ENCODE measurements at places on chromosomes 6 and 20. TPM values are rescaled to one million over a fixed set of nuclear protein-coding genes. Genes with fewer than 3 reads are reported as not detected.
A peak's percentile ranks its signal among the peaks of the same experiment; 100 is the strongest.

DNA sequence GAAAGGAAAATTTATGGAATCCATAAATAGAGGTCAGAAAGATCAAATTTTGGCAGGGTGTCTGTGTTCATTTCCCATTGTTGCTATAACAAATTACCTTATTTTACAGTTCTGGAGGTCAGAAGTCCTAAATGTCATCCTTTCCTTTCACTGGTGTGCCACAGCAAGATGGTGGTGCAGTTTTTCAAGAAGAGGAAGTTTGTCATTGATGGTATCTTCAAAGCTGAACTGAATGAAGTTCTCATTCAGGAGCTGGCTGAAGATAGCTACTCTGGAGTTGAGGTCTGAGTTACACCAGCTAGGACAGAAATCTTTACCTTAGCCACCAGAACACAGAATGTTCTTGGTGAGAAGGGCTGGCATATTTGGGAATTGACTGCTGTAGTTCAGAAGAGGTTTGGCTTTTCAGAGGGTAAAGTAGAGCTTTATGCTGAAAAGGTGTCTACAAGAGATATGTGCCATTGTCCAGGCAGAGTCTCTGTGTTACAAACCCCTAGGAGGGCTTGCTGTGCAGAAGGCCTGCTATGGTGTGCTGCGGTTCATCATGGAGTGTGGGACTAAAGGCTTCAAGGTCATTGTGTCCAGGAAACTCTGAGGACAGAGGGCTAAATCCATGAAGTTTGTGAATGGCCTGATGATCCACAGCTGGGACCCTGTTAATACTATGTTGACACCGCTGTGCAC, 7.2 kb upstream of the CCNC start:
- H3K27me3 ChIP-seq = peaks cover 4% of the 10 kb centered on the region
- no peak overlapping the region for H3K4me3 ChIP-seq
- DNase-seq = no peak
- H3K4me1 ChIP-seq = no peaks in the 10 kb centered on the region

GRCh38 chr6:49110916-49111315, 352.1 kb downstream of the MMUT start:
- no peaks in the 10 kb centered on the region for H3K27me3 ChIP-seq
- DNase-seq = no peak
- no peak overlapping the region for H3K27ac ChIP-seq
- H3K4me3 ChIP-seq = no peak overlapping the region
- H3K4me1 ChIP-seq = no peaks in the 10 kb centered on the region
- no peaks in the 10 kb centered on the region for H3K36me3 ChIP-seq

- DNase-seq = no peak
- no peak overlapping the region for H3K4me3 ChIP-seq
- no peak overlapping the region for H3K27ac ChIP-seq
- H3K27me3 ChIP-seq = peaks cover 4% of the 10 kb centered on the region
- H3K4me1 ChIP-seq = no peaks in the 10 kb centered on the region
- no peaks in the 10 kb centered on the region for H3K36me3 ChIP-seq
Measured at GRCh38 chr20:61744691-61745396, 320.8 kb downstream of the TAF4 start.

DNA sequence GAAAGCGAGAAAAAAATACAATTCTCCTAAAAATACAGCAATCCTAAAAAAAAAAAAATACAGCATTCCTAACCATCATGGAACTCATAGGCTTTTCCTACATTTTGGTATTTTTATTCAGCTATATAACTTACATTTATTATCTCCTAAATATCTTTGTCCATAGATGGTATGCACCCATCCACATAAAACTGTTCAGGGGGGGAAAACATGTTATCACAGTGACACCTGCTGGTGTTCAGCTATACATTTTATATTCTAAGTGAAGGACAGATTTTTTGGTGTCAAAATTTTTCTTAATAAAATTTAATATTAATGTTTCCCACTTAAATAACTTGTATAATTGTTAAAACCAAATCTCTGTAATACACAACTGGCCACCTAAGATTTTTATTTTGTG, 58.0 kb downstream of the BLOC1S5 start:
- no peak overlapping the region for H3K27ac ChIP-seq
- H3K36me3 ChIP-seq = no peaks in the 10 kb centered on the region
- no peaks in the 10 kb centered on the region for H3K4me1 ChIP-seq

DNA sequence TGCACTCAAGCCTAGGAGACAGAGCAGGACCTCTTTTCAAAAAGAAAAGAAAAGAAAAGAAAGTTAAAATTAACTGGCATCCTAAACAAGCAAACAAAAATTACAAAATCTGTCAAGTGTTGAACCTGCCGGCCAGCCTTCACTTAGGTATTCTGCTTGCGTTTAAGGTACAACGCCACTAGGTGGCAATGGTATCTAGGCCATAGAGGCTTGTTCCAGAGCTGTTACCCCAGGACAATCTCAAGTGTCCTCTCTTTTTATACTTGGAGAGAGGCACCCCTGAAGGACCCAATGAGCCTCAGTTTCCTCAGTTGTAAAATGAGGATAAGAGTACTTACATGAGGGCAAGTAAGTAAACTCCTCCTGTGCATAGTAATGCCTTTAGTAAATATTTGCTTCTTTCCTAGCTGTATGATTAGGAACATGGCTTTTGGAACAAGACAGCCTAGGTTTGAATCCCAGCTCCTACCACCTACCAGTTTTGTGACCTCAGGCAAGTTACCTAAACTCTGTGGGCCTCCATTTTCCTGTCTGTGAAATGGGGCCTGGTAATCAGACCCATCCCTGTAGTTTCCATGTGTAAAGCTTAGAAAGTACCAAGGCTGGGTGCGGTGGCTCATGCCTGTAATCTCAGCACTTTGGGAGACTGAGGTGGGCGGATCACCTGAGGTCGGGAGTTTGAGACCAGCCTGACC, 5.8 kb upstream of the PACSIN1 start:
- H3K27me3 ChIP-seq = no peaks in the 10 kb centered on the region
- no peak overlapping the region for H3K27ac ChIP-seq
- H3K4me3 ChIP-seq = no peak overlapping the region
- peak; percentile 50 for DNase-seq

Gene GRIK2
- total RNA-seq = 6.6 TPM

Gene GPLD1
- total RNA-seq = 0.98 TPM

DNA sequence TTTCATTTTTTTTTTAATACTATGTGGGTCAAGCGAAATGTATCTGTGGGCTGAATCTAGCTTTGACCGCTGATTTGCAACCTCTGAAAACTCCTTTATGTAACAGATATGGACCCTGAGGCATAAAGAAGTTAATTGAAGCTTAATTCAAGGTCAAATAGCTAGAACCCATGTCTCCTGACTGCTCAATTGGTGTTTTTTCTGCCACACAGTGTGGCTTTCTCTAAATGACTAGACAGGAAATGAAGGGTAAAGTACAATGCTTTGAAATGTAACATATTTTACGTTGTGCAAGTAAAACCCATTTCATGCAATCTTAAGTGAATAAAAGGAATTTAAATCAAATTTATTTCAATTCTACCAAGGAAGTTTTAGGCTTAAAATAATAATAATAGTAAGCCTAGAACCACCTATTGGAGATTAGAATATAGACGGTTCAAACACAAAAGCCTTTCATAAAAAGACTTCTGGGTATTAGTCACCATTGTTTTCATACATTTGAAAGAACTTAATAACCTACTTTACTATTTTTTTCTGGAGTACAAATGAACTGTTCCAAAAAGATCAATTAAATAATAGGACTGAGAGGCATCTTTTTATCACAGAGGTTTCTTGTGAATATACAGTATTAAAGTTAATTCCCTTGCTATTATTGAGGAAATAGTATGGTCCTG, 279.8 kb downstream of the EPHA7 start:
- no peak overlapping the region for H3K4me3 ChIP-seq
- no peak for DNase-seq
- 0 out of 2 replicates have a peak, but pooled peaks cover 3% of the 10 kb centered on the region for H3K4me1 ChIP-seq
- no peaks in the 10 kb centered on the region for H3K36me3 ChIP-seq
- no peaks in the 10 kb centered on the region for H3K27me3 ChIP-seq

DNA sequence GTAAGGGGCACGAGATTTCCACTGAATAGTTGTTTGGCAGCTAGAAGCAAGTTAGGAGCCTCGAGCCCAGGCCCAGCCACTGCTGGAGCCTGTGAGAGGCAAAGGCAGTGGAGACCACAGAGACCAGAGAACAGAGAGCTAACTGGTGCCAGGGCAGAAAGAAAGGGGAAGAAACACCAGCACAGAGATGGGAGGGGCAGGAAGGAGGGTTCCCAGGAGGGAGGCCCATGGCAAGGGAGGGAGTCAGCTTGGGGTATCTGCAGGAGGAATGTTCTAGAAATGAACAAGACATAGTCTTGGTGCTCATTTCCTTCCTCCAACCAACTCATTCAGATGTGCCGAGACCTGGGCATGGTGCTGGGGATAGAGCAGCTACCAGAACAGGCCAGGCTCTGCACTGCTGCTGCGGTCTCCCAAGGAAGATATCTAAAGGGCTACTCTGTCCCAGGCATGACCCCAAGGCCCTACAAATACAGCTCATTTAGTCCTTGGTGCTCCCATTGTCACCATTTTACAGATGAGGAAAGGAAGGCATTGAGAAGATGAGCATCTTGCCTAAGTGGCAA, 10.7 kb downstream of the ANGPT4 start:
- peaks cover 2% of the 10 kb centered on the region for H3K4me1 ChIP-seq
- no peak for DNase-seq
- no peaks in the 10 kb centered on the region for H3K36me3 ChIP-seq
- H3K4me3 ChIP-seq = no peak overlapping the region
- no peak overlapping the region for H3K27ac ChIP-seq
- H3K27me3 ChIP-seq = no peaks in the 10 kb centered on the region

DNA sequence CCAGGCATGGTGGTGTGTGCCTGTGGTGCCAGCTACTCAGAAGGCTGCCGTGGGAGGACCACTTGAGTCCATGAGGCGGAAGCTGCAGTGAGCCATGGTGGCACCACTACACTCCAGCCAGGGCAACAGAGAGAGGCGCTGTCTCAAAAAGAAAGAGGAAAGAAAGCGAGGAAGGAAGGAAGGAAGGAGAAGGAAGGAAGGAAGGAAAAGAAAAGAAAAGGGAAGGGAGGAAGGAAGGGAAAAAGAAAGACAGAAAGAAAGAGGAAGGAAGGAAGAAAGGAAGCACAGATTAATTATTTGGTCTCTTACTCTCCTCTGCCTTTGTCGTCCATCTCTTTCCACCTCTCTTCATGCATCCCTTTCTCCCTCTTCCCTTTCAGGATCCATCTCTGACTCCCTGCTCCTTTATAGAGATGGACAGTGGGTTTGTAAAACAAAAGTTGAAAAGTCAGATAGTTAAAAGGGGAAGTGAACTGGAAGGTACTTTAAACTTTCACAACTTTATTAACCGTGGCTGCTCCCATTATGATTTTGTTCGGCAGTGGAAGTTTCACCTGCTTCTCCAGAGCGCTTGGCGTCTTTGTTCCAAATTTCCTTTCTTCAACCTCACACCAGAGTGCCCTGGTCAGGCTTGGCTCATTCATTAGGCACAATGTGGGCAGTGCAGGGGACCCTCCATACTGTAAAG, 1.5 kb downstream of the HLA-DQA1 start:
- H3K4me3 ChIP-seq = no peak overlapping the region
- peaks cover 23% of the 10 kb centered on the region for H3K27me3 ChIP-seq
- H3K36me3 ChIP-seq = no peaks in the 10 kb centered on the region
- DNase-seq = no peak
- no peak overlapping the region for H3K27ac ChIP-seq
- H3K4me1 ChIP-seq = no peaks in the 10 kb centered on the region

Gene SLC35D3
- not detected for total RNA-seq

Gene MMP24
- 7.1 TPM for total RNA-seq

DNA sequence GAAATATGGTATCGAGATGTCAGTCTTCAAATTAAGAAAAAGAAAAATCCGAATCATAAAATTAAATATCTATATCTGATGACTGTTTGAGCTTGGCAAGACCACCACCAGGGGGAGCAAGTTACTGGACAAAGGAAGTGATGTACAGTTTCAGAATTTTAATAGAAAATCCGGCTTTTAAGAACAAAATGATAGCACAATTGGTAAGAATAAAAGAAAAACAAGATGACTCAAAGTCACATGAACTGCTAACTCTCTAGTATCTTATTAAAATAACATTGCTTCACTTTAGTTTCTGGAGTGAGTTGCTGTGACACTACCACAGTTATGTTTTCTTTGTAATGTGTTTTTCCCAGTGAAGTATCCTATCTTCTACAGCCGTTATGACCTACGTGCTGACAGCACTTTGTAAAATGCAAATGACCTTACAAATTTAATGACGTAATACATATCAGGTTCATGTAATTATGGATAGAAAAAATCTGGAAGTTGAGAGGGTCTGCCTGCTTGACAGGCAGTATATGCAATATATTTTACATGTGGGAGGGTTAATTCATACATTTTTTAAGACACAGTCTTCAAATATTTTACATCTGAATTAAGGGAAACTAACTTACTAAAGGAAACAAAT, 405.3 kb upstream of the HS3ST5 start:
- H3K36me3 ChIP-seq = no peaks in the 10 kb centered on the region
- no peaks in the 10 kb centered on the region for H3K4me1 ChIP-seq
- no peak overlapping the region for H3K27ac ChIP-seq
- DNase-seq = peak; percentile 8
- H3K27me3 ChIP-seq = no peaks in the 10 kb centered on the region

DNA sequence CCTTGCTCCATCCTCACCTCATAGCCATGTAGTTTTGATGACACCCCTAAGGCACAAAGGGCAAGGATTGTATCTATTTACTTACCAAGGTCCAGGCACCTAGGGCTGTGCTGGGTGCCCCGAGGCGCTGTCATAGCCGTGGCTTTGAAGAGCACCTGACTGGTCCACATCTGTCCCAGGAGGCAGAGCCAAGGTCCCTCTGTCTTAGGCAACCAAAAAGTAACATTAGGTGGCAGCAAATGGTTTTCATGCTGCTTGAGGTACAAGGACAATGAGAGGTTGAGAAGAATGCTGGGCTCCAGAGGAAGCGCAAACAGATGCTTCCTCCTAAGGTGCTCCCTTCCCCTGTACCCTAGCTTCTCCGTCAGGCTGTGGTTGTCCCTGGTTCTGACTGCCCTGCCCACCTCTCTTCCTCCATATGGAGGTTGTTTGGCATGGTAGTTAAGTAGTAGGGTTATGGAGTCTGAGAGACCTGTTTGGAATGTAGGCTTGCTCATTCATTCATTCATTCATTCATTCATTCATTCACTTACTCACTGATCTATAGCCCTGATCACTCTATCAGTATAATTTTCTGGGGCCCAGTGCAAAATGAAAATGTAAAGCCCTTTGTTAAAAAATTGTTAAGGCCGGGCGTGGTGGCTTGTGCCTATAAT, 3.0 kb upstream of the UQCC2 start:
- no peaks in the 10 kb centered on the region for H3K27me3 ChIP-seq
- no peak overlapping the region for H3K4me3 ChIP-seq
- no peak overlapping the region for H3K27ac ChIP-seq
- DNase-seq = no peak
- H3K36me3 ChIP-seq = no peaks in the 10 kb centered on the region

Gene MUC22
- not detected for total RNA-seq

Gene GNMT
- total RNA-seq = 0.72 TPM

DNA sequence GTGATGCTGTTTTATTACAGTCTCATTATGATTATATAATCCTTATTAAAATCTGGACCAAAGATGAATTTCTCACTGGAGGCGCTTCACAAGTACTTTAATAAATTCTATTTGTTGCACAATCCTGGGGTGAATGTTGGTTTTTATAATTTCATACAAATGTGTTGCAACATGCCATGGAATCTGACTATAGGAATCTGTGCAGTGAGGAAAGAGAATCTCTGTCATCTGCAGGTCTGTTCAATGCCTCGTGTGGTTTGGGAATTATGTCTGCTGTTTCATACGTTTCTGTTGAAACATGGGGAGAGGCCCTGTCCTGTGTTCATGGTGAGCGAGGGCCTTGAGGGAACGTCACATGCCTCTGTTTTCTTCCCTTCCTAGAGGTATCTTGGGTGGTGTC, 277.3 kb downstream of the CDH4 start:
- no peak overlapping the region for H3K27ac ChIP-seq
- peaks cover 10% of the 10 kb centered on the region for H3K27me3 ChIP-seq

Data from Panc1 (cell line).